Stimulated activated CD4-positive, alpha-beta T cell treated with anti-CD3 and anti-CD28 coated beads, TNF-alpha, amount 100 ng/mL, for 24 hours (primary cell): ENCODE measurements at places on chromosomes 2 and 18.

DNA sequence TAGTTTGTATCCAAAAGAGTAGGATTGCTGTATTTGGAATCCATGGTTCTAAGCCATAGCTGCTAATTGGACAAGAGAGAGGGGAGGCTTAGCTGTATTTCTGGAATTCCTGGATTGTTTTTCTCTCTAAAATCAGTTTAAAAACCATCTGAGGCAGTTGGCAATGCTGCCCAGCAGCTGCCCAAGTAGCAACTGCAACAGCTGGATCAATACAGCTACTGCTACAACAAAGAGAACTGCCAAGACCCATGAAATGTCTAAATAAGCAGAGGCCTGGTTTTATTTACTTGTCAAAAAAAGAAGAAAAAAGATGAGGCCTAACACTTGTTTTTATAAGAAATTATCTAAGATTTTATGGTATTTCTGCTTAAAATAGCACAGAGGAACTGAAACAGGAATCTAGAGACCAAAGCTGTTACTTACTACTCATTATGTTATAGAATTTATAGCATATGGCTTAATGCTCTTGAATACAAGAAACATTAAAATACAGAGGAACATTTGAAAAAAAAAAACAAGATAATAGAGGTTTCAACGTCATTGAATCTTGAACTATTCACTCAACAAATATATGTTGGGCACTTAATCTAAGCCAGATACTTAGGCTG is 39.1 kb downstream of the TMEFF2 start:
- no peak for DNase-seq

GRCh38 chr2:110874453-110875383 is 142.3 kb downstream of the ACOXL start:
- no peak for DNase-seq

- DNase-seq = no peak
Observed at GRCh38 chr2:148561389-148561788, 83.2 kb upstream of the EPC2 start.

DNA sequence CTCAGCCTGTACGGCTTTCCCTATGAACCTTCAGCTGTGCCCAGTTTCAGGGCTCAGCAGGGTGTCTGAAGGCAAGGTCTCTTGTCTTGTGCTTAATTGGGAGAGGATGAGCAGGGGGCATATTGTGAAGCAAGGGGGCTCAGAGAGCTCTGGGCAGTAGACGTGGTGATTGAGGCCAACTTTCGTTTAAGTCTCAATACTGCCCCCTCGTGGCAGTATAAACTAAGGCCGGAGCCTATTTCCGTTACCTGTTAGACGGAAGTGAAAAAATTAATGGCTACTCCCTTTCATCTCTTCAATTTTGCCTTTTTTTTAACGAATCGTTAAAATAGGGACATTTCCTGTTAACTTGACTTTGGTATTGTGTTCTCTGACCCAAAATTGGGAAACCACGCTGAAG is 193.4 kb downstream of the TDRD15 start:
- no peak for DNase-seq

- no peak for DNase-seq
Observed at GRCh38 chr2:120498121-120498520, 152.2 kb downstream of the INHBB start.

DNA sequence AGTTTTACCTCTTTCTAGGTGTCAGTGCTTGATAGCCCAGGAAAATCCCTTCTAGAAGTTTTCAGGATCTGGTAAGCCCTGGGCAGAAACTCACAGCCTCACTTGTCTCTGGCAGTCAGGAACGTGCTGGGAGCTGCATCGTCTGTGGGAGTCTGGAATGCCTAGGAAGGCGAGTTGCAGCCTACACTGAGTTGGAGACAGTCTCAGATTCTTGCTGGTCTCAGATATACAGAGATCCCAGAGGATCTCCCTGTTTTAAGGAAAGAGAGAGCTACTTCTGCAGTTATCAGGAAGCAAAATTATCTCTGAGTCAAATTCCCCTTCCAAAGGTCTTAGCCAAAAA is 104.4 kb upstream of the CDC42EP3 start:
- DNase-seq = no peak

DNA sequence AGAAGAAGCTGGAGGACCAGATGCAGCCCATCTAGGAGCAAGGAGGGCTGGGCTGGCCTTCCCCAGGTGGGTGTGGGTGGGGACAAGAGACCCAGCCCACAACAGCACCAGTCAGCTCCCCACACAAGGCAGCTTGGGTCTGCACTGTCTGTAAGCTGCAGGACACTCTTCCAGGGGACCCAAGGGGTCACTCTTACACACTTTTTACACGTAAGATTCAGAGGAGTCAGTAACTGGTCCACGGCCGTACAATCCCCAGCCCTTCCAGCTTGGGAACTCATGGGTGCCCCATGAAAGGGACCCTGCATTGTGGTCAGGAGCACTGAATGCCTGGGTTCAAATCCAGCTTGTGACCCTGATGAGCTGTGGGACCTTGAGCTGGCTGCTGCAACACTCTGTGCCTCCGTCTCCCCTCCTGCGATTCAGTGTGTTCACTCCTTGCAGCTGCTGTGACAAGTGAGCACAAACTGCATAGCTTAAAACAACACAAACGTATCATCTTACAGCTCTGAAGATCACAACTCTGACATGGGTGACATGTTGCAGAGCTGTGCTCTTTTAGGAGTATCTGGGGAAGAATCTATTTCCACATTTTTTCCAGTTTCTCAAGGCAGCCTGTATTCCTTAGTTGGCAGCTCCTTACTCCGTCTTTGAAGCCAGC is 11.1 kb upstream of the SLC66A3 start:
- DNase-seq = no peak

- DNase-seq = no peak
Observed at GRCh38 chr2:86433137-86433536, 8.0 kb upstream of the KDM3A start.

DNA sequence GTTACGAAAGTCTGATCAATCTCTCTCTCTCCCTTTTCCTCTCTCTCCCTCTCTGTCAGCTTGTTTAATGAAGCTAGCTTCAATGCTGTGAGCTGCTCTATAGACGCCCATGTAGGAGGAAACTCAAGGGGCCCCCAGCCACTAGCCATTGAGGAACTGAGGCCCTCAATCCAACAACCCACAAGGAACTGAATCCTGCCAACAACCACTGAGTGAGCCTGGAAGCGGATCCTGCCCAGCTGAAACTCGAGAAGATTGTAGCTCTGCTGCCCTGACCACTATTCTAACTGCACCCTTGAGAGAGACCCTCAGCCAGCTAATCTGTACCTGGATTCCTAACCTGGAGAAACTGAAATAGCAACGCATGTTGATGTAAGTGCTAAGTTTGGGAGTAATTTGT is 129.2 kb downstream of the BCL11A start:
- no peak for DNase-seq

- no peak for DNase-seq
Observed at GRCh38 chr2:36246320-36246990, 109.1 kb upstream of the CRIM1 start.

GRCh38 chr2:191358325-191359025 is 113.3 kb downstream of the MYO1B start:
- DNase-seq = no peak

- DNase-seq = no peak
Observed at GRCh38 chr2:164840458-164840929, 1.1 kb downstream of the COBLL1 start.

GRCh38 chr2:190530248-190530900 is 4.1 kb downstream of the NEMP2 start:
- no peak for DNase-seq

DNA sequence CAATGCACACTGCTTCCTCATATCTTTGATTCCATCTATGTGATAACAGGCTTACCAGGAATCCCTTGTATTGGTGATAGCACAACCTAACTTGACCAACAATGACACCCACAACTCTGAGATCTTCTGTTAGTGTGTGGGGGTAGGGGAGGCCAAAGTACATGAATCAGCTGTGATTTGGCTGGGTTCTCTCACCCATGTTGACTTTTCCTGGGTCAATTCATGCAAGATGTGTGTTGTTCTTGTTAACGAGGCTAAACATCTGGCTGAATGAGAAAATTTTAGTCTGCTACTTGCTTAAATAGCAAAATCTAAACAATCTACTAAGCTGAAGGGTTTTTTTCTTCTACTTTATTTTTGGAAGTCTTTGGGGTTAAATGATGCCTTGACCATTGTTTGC is 341.2 kb upstream of the SLC14A2 start:
- no peak for DNase-seq

DNA sequence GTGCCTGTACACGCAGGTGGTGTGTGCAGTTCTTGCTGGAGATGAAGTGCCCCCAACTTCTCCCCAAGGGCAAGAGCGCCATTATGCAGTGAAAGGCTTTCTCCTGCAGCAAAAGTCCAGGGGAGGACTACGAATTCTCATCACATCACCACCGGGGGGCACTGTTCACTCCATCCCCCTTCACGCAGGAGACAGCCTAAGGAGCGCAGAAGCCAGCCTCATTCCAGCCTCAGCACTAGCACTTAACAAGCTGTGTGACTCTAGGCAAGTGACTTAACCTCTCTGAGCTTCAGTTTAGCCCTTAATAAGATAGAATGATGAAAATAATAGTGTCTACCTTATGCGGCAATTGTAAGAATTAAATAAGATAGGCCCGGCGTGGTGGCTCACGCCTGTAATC is 32.3 kb downstream of the DNMT3A start:
- DNase-seq = peak; percentile 49

GRCh38 chr2:207274530-207275189 is 108.9 kb upstream of the KLF7 start:
- DNase-seq = no peak

DNA sequence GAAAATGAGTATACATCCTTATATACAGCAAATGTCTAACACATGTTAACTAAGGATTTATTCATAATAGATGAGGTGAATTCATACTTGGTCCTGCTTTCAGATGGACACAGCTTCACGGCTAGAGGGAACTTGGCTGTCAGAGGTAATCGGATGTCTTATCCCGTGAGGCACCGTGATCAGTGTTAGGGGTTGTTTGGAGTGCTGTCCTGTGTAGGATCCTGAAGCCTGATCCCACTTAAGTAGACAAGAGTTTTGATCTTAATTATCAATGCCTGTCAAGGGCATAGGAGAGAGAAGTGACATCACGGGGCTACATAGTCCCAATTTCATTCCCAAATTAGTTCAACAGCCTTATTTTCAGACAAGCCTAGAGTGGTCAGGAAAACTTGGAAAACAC is 204.6 kb downstream of the RNF144A start:
- DNase-seq = no peak

DNA sequence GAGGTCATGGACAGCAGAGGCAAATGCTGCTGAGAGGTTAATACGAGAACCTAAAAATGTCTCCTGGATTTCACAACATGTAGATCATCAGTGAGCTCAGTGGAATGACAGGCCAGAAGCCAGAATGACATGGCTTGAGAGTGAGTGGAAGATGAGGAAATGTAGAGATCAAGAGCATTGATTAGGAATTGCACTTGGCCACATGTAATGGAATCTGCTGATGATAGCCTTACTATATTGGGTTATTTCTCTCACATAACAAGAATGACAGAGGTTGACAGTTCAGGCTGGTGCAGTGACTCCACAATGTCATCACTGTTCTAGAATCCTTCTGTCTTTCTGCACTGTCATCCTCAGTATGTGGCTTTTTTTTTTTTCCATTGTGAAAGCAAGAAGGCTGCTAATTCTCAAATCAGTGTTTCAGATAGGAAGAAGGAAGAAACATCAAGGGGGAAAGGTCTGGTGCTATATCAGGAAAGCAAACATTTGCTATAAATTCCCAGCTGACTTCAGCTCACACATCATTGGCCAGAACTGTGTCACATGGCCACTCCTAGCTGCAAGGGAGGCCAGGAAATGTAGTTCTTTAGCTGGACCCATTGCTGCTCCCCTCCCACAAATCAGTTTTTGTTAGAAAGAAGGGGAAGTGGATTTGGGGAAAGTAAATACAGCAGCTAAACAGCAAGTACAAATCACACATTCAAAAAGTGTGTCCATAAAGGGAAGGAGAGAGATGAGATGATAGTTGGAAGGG is 127.2 kb downstream of the FAM161A start:
- DNase-seq = no peak

DNA sequence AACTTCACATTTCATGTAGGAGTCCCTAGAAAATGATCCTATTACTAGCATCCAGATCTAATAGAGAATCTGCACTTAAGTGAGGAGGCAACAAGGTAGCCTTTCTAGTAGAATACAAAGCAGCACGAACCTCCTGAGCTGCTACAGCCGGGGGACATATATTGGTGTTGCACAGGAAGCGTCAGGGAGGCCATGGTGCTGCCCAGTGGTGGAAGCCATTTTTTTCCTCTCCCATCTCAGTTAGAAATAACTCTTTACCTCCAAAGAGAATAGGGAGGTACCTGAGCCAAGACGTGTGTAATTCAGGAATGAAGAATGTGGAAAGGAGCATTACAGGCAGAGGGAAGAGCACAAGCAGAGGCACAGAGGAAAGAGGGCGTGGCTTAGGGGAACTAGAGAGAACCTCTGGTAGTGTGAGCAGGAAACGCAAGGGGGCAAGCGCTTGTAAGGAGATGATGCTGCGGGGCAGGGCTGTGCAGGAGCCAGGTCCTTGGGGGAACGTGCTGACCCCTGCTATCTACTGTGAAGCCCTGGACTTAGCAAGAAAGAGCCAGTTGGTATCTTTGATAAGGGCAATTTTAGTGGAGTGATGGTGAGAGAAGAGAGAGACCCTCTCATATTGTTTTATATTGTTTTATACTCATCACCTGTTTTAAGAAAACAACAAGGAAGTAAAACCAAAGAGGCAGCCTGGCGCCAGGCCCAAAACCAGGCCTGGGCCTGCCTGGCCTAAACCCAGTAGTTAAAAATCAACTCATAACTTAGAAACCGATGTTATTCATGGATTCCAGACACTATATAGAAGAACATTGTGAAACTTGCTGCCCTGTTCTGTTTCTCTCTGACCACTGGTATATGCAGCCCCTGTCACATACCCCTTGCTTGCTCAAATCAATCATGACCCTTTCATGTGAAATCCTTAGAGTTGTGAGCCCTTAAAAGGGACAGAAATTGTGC is 50.0 kb upstream of the TTC39C start:
- no peak for DNase-seq

GRCh38 chr2:40164736-40165508 is 287.0 kb downstream of the SLC8A1 start:
- no peak for DNase-seq

GRCh38 chr2:38560092-38560491 is 42.6 kb downstream of the HNRNPLL start:
- DNase-seq = no peak

DNA sequence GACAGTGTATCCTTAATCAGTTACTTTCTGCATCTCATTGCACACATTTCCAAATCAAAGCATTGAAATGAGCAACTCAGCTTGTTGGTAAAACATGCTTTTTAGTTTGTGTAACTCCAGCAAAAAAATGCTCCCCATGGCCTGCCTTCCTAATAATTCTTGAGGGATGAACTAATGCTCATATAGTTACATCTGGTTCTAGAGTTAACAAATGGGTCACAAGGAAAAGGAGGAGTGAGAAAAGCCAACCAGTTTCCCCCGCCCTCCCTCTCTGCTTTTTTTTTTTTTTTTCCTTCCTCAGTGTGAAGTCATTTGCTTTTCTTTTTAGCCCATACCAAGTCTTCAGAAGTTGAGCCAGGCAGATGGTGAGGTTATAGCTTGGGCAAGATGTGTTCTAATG is 231.7 kb downstream of the MTX2 start:
- DNase-seq = no peak

DNA sequence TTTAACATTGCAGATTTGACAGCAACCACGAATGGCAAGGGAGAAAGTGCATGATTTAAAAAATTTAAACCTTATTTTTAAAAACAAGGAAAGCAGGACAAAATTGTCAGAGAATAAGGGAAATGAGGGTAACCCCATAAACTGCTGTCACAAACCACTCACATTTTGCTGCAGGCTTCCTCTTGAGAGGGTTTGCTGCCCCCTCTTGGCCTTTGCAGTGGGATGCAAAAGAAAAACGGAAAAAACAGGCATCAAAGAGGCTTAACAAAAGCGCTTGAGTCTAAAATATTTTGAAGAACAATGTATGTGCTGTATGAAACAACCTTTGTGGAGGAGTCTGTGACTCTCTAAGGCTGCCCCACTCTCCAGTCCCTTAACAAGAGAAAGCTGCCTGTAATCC is 91.6 kb downstream of the TMX3 start:
- DNase-seq = no peak
